ENCODE measurements at places on chromosomes 7 and 10.

DNA sequence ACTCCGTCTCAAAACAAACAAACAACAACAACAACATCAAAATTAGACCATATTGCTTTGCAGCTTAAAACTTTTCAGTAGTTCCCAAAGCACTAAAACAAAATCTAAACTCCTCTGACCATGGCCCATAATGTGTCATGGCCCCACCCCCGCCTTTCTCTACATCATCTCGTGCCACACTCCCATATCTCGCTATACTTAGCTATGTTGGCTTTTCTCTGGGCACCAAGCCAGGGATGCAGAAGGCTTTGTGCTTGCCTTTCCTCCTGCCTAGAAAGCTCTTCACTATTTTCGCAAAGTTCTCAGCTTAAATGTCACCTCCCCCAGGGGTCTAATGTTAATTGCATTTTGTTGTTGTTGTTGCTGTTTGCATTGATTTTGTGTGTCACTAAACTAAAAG, 15.1 kb upstream of the SLC16A12 start:
- no peak for DNase-seq

DNA sequence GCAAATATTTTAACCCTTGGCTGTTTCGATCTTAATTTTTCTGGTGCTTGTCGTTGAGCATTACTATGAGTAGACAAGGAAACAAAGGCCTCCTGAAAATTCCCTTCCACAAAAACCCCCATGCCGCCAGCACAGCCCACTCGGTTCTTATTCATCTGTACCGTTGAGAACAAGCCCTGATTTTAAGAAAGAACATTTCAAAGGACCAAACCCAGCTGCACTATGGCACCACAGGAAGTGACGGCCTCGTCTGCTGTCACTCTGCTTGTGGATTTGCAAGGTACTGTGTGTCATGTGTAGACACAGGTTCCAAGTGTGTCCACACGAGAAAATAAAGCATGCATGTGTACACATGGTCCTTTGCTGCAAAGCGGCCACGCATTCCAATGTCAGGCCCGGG, 285.2 kb downstream of the DNAJB6 start:
- DNase-seq = no peak

DNA sequence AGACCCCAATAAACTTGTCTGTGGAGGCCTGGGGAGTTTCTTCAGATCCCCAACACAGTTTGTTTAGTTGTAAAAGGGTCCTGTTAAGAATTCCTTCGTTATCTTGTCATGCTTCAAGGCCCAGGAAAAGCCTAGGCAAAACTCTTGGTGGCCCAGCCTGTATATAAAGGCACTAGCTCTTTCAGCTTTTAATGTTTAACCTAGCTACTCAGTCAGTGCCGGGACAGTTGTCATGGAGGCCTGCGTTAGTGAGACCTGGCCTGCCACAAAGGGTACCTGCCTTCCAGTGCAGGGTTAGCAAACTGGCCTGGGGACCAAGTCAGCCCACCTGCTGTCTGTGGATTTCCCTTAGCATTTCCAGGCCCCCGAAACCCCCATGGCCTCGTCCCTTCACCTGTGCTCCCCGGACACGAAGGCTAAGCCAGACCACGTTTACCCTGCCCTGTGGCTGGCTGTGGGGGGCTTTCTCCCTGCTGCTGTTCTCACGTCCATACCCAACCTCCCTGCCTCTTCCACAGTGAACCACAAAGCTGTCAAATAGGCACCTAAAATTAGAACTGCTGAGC, 96.9 kb upstream of the PPP2R2D start:
- peak; percentile 27 for DNase-seq

DNA sequence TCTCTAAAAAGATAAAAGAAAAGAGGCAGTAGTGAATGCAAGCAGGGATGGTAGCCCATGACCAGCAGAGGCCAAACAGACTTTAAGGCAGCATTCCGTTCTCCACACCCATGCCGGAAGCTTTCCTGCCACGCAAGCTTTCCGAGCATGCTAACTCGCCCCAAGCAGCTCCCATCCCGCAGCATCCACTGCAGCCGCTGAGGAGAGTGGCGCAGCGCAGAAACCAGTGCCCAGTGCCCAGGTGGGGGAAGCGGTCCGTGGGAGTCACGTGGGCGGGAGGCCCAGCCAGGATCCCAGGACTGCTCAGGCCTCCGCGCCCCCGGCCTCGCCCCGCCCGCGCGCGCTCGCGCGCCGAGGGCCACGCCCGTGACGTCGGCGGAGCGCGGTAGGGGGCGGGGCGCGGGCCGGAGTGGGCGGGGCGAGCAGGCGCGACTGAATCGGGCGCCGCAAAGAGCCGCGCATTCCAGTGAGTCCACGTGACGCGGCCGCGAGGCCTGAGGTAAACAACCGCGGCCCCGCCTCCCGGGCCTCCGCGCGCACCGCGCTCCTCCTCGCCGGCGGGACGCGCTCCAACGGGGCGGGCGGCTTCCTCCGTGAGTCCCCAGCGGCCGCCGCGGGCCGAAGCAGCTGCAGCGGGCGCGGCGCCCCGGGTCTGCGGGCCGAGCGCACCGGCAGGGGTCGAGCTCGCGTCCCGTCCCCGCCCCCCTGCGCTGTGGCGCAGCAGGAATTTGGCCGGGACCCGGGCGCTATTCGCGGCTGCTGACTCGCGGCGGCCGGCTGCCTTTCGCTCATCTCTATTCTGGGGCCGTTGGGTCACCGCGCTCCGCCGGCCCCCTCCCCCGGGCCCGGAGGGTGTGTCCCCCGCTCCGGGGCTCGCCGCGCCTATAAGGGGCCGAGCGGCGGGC, at the start of gene OTUD1:
Gene OTUD1 (plus strand): TSS at position 529 of the 905 bp plus-strand sequence. CDS start 383 bp downstream, outside the sequence.
- DNase-seq = peak; percentile 95

DNA sequence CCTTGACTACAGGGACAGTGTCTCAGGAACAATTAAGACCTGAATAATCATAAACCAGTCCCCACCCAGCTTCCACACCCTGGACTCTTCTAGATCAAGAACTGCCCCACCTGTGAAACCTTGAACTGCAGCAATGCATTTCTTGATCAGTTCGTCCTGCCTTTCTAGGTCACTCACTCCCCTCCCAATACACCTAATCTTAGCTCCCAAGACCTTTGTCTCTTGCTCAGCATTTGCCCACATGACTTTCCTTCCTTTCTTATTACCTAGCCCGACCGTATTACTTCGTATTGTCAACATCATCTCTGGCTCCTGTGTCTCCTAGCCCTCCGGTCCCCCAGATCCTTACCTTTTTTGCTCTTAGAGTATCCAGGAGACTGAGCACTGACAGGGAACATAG, 5.5 kb upstream of the NAMPT start:
- DNase-seq = no peak

- no peak for DNase-seq
These were observed 64.6 kb downstream of the WDFY4 start for GRCh38 chr10:48749254-48749787.

DNA sequence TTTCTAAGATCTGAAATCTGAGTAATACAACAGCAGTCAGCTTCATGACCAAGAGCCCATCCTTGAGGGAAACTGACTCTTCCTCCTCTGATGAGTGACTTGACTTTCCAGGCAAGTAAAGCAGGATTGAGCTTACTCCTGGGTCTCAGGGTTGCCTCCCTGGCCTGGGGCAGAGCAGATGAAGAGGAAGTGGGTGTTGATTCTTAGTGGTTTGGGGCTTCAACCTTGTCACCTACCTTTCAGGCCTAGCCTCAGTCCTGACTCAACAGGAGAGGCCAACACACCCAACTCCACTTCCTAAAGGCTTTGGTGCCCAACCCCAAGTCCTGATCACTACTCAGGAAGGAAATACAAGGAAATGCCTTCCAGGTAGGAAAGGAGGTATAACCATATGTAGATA, 54.1 kb downstream of the KCNMA1 start:
- DNase-seq = no peak

GRCh38 chr7:45435846-45436245, 138.3 kb upstream of the ADCY1 start:
- no peak for DNase-seq

- DNase-seq = no peak
These were observed 48.3 kb upstream of the CDC14C start for GRCh38 chr7:48876087-48876486.

DNA sequence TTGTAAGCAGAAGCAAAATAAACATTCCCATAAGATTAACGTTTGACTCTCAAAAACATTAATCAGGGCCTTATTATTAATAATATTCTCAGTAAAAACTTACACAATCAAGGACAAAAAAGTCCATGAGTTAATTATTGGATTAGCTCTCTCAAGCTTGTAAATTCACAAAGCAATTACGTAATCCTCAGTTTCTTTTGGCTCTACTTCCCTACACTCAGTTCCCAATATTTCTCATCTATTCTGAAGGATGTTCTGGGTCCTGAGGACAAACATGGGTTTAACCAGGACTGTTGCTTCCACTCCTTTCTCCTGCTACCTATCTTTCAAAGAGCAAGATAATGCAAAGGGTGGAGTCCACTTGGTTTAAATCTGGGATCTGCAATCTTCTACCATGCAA, 15.1 kb downstream of the FBXL13 start:
- no peak for DNase-seq

GRCh38 chr10:73018632-73019031, 64.0 kb upstream of the PLA2G12B start:
- no peak for DNase-seq

- DNase-seq = no peak
These were observed 1104.6 kb downstream of the SORCS3 start for GRCh38 chr10:105745596-105746148.

GRCh38 chr7:160958-161725, 31.2 kb upstream of the FAM20C start:
- no peak for DNase-seq

- no peak for DNase-seq
These were observed 552.2 kb upstream of the FZD8 start for GRCh38 chr10:36194276-36194675.

DNA sequence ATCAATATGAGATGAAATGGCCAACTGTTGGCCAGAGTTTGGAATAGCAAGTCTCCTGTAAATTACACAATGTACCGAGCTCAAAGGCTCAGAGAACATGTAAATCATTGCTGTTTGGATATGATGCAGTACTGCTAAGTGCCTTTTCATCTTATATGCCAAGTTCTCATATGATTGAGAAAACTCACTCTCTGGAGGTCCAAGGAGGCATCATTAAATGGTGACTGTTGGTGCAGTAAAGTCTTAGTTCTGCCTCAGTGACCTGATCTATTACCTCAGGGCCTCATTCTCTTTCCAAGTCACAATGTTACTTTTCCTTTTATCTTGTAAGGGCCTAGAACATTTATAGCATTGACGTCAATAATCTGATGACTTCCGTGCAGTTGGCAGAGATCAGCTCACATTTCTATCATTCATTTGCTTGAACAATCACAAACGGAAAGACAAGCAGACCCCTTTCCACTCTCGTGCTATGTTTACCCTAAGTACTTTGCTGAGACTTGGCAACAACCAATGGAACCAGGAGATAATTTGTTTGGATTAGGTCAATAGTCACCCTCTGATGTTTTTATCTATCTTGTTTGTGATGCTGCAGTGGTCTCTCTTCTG, 32.6 kb upstream of the PDK4 start:
- DNase-seq = no peak
